ENCODE measurements at places on chromosomes 2 and 18.

- no peak for DNase-seq
Observed at GRCh38 chr18:46046126-46046525, 25.9 kb downstream of the PSTPIP2 start.

DNA sequence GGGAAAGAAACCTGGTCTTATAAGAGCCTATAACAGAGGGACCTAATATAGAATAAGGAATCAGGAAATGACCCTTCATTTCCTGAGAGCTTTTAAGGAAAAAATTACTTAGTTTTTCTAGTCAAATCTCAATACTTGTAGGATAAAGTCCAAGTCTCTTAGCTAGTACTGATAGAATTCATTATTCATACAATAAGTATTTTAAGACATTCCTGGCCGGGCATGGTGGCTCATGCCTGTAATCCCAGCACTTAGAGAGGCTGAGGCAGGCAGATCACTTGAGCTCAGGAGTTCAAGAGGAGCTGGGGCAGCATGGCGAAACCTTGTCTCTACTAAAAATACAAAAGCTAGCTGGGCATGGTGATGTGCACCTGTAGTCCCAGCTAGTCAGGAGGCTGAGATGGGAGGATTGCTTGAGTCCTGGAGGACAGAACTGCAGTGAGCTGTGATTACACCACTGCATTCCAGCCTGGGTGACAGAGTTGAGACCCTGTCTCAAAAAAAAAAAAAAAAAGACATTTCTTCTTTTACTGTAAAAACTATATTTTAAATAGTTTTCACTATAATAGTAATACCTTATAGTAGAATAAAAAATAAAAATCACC is 3.2 kb downstream of the RAB3GAP1 start:
- no peak for DNase-seq

GRCh38 chr2:96356889-96357288 is 21.3 kb downstream of the NCAPH start:
- DNase-seq: no peak

DNA sequence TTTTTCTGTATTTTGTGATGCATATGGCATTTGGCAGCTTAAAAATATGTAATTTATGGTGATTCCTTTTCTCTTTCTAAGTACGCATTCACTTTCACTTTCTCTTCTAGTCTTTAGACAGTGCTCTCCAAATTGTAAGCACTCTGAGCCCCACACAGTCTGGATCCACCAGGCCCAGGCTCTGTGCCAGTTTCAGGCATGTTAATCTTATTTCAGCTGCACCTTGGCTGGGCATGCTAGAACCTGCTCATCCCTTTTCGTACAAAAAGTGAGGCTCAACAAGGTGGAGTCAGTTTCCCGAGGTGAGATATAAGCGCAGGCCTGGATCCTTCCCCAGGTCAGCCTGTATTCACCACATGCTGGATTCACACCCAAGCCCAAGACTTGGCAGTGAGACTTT is 203.9 kb downstream of the MTX2 start:
- no peak for DNase-seq

GRCh38 chr2:168490015-168490874 is 34.2 kb downstream of the CERS6 start:
- DNase-seq: no peak

DNA sequence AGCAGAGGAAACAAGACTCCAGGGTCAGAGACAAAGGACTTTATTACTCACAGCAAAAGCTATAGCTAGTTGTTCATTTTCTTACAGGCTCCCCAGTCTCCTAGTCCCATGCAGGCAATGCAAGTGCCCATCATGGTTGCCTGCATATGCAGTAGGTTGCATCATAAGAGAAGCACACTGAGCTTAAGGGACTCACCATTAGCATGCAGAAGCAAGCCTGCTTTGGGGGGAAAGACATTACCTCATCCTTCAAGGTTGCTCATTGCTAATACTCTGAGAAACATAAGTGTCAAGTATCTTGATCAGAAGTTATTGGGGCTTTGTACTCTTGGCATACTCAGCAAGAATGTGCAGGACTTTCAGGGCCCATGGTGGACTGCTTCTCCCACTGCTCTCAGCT is 114.6 kb upstream of the CCDC68 start:
- no peak for DNase-seq

DNA sequence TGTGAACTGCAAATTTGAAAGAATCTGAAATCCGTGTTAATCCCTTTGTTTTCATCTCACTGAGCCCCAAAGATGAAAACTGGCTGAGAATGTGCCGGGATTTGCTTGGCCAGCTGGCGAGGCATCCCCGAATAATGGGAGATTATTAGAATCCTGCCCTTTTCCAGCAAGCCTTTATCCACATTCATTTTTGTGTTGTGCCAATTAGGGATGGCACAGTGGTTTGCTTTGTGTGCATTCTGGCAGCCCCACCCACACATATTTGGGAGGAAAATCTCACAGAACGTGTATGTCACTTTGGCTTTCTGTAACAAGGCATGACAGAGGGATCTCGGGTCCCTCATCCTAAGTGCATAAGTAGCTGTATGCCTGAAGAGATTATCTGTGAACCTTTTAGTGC is 405.8 kb upstream of the FAM98A start:
- DNase-seq: no peak

- no peak for DNase-seq
Observed at GRCh38 chr2:154452471-154452870, 246.0 kb upstream of the KCNJ3 start.

- no peak for DNase-seq
Observed at GRCh38 chr18:79769698-79770500, 27.8 kb upstream of the KCNG2 start.

DNA sequence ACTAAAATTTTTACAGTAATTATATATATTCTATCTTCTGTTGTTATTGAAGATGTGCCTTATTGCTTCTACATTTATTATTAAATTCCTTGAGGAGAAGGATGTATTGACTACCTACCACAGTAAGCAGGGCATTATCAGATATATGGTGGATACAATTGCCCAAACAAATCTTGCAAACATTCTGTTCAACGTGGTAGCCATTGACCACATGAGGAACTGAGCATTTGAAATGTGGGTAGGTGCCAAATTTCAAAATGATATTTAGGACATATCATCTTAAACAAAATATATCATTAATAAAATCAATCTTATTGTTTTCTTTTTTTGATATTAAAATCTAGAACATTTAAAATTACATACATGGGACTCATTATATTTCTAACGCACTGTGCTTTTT is 11.1 kb downstream of the SCN3A start:
- no peak for DNase-seq

DNA sequence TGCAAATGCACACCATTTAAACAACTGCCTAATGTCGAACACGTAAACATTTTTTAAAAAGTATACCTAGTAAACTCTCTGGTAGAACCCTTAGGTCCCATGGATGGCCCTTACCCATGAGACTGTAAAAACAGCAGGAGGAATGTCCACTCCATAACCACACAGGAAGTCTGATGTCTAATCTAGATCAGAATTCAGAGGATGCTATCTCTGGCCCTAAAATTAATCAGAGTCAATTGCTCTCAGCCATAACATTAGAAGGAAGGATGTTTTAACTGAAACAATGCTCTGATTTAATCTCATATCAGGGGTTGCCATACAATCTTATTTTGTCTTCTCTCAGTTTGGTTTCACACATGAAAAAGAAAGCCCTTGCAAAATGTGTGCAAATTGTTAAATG is 416.3 kb upstream of the PIK3C3 start:
- DNase-seq: no peak

DNA sequence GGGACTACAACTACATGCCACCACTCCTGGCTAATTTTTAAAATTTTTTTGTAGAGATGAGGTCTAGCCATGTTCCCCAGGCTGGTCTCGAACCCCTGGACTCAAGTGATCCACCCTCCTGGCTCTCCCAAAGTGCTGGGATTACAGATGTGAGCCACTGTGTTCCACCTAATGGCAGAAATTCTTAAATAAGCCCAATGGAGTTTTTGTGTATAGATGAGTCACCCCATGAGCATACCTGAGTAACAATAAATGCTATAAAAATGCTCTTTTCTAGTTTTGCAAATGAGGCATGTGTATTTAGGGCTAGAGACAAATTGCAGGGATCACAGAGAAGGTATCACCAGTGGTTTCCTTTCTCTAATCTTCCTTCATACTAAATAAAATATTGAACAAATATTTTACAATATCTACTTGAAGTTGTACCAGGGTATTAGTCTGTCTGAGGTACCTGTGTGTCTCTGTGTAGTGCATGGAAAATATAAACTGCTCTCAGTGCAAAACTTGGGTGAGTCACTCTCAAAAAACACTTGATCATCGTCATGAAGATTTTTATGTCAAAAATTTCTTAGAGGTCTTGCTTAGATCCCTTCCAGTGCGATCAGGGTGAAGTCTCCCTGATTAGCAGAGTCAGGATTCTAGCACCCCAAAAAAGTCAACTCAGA is 337.1 kb upstream of the MMADHC start:
- no peak for DNase-seq

GRCh38 chr2:111159641-111160040 is 38.9 kb downstream of the BCL2L11 start:
- DNase-seq: no peak

Measured in lower lobe of right lung (tissue), 2 donors.